ENCODE measurements at places on chromosomes 2 and 18.

- no peak for DNase-seq
Observed at GRCh38 chr18:7855671-7856070, 288.6 kb downstream of the PTPRM start.

GRCh38 chr2:183260527-183260926 lies 136.3 kb downstream of the NUP35 start:
- no peak for DNase-seq

DNA sequence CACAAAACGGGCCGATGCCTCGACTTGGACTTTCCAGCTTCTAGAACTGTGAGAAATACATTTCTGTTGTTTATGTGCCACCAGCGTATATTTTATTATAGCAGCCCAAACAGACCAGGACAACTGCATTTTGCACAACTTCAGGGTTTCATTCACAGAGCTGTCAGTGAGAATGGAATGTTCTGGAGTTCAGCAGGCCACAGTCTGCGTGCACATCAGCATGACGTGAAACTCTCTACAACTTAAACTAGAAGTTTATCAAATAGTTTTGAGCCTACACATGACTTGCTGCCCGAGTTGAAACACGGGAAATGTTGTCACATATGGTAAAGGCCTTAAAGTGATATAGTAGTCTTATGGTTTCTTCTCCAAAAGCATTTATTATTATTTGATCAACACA lies 3.9 kb upstream of the TRIB2 start:
- no peak for DNase-seq

GRCh38 chr2:186584053-186584452 lies 5.8 kb upstream of the ITGAV start:
- DNase-seq, result no peak

DNA sequence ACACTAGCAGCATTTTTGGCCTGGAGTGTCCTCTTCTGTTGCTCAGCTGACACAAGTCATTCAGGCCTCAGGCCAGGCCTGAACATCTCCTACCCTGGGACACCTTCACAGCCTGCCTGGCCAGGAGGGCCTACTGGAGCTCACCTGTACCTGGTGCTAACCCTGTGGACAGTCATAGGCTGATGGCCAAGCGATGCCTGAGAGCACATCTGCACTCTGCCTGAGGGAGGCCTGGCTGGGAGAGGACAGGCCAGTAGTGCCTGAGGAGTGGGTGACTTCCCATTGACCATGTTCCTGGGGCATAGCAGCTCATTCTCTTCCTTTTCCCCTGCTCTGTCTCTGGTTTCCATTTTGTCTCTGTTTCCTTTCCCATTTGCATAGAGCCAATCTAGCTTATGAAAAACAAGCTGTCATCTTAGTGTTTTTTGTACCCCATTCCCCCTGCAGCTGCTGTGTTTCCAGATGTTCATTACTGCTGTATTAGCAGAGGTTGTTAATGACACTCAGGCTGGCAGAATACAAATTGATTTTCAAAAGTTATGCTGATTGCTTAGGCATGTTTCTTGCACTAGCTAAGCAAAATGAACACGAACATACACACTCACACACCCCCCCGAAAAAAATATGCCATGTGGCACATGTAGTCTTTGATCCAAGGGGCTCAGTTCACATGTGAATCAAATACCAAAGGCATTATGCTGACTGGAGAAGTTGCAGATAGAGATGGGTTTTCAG lies 149.7 kb upstream of the HS6ST1 start:
- no peak for DNase-seq
